ENCODE measurements at places on chromosomes 7 and 10.

- DNase-seq: no peak
- no peak overlapping the region for H3K27ac ChIP-seq
- peaks cover 40% of the 10 kb centered on the region for H3K36me3 ChIP-seq
- no peaks in the 10 kb centered on the region for H3K27me3 ChIP-seq
- H3K4me1 ChIP-seq: peaks cover 3% of the 10 kb centered on the region
Measured at GRCh38 chr7:130024390-130024789, 26.8 kb downstream of the ZC3HC1 start.

GRCh38 chr10:48236199-48236621 is 38.3 kb downstream of the FRMPD2 start:
- peaks cover 2% of the 10 kb centered on the region for H3K4me1 ChIP-seq
- no peaks in the 10 kb centered on the region for H3K36me3 ChIP-seq
- H3K4me3 ChIP-seq: no peak overlapping the region
- peaks cover 3% of the 10 kb centered on the region for H3K27me3 ChIP-seq

- peaks cover 13% of the 10 kb centered on the region for H3K4me1 ChIP-seq
- DNase-seq: no peak
- no peaks in the 10 kb centered on the region for H3K36me3 ChIP-seq
- H3K27ac ChIP-seq: no peak overlapping the region
- no peak overlapping the region for H3K4me3 ChIP-seq
- no peaks in the 10 kb centered on the region for H3K27me3 ChIP-seq
Measured at GRCh38 chr10:78543749-78544362, 510.2 kb downstream of the RPS24 start.

DNA sequence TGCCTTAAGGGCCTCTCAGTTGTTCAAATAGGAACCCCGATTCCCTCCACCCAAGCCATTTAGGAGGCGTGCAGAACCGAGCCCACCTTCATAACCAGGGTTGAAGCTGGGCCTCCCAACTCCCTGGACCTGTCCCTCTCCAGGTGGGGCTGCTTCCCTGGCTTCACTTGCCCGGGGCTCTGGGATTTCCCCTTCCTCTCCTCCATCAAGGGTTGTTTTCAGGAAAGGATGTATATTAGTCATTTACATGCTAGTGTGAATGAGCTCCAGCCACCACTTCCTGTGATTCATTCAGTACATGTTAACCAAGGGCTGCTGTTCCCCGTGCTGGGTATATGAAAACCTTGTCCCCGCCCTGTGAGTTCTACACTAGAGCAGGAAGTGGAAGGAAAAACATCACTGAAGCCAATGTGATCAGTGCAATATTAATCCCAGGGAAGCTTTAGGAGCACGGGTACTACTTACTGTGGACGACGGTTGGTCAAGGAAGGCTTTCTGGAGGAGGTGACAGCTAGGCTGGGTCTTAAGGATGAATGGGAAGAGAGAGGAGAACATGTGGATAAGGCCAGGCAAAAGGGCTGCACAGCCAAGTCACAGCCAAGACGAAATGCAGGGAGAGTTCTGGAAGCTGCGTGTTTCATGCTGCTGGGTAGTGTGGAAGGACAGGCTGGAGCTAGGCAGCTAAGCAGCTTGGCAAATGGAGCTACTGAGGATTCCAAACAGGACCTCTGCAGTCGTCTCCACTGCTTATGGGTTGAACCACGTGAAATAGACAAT is 150.1 kb upstream of the SHH start:
- peaks cover 30% of the 10 kb centered on the region for H3K4me1 ChIP-seq
- H3K36me3 ChIP-seq: no peaks in the 10 kb centered on the region

DNA sequence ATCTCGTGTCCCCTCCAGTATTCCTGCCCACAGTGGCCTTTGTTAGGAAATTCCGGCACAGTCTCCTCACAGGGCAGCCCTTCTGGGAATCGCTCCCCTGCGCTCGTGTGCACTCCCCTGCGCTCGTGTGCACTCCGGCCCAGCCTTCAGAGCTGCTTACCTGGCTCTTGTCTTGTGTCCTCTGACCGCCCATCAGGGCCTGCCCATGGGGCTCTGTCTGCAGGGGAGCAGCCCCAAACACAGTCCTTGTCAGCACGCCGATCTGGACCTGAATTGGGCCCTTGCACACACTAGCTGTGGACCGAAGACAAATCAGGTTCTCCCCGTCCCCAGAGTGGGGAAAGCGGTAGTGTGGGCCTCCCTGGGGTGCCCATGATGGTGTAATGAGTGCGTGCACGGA is 179.4 kb downstream of the CUX1 start:
- no peak for DNase-seq
- no peak overlapping the region for H3K4me3 ChIP-seq
- no peaks in the 10 kb centered on the region for H3K4me1 ChIP-seq
- H3K27me3 ChIP-seq: no peaks in the 10 kb centered on the region
- no peaks in the 10 kb centered on the region for H3K36me3 ChIP-seq

DNA sequence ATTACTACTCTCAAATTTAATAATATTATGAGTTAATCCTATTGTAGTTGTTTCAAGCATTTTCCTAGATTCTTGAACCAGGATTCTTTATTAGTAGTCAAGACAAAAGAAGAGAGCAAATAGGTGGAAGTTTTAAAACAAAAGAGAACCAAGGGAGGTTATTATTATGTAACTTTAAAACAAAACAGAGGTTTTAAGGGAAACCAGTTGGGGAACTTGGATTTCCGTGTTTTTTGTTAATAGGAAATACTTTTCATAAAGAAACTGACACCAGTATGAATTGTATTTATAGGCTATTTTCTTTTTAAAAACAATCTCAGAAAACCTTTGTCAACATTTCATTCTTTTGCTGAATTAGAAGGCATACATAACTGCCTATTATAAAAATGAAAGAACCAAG is 183.9 kb downstream of the WNT2 start:
- peaks cover 17% of the 10 kb centered on the region for H3K4me1 ChIP-seq
- H3K36me3 ChIP-seq: no peaks in the 10 kb centered on the region
- DNase-seq: no peak
- no peak overlapping the region for H3K4me3 ChIP-seq
- no peak overlapping the region for H3K27ac ChIP-seq
- H3K27me3 ChIP-seq: no peaks in the 10 kb centered on the region

DNA sequence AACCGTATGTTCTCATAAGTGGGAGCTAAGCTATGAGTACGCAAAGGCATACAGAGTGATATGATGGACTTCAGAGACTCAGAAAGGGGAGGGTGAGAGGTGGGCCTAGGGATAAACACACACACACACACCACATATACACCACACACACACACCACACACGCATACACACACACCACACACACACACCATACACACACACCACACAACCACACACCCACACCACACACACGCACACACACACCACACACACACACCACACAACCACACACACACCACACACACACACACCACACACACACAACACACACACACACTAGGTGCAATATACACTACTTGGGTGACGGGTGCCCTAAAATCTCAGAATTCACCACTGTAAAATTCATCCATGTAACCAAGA is 113.6 kb upstream of the ADAM12 start:
- H3K4me3 ChIP-seq: no peak overlapping the region
- H3K36me3 ChIP-seq: no peaks in the 10 kb centered on the region
- no peaks in the 10 kb centered on the region for H3K4me1 ChIP-seq

DNA sequence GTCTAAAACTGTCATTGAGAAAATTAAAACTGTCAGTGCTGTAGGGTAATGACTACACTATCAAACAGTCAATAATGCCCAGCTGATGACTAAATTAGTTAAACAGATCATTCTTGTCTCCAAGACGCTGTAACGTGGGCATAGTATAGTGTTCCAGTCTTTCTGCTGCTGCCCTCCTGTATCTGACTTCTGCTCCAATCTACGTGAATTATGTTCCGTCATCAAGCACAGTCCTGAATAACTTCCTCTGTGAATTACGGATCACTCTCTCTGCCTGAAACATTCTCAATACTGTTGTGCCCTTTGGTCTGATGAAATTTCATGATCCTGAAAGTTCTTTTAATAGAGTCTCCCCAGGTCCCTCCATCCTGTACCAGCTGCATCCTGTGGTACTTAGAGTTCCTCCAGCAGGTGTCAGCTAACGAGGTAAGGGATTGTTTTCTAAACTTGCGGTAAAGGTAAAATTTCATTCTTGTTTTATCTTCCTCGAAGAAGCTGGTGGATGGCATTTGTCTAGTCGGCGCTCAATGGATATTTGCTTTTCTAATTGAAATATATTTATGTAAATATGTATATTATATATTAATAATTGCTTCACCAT is 393.5 kb upstream of the ADARB2 start:
- no peaks in the 10 kb centered on the region for H3K27me3 ChIP-seq
- H3K36me3 ChIP-seq: no peaks in the 10 kb centered on the region
- no peak overlapping the region for H3K27ac ChIP-seq
- DNase-seq: no peak
- H3K4me3 ChIP-seq: no peak overlapping the region

DNA sequence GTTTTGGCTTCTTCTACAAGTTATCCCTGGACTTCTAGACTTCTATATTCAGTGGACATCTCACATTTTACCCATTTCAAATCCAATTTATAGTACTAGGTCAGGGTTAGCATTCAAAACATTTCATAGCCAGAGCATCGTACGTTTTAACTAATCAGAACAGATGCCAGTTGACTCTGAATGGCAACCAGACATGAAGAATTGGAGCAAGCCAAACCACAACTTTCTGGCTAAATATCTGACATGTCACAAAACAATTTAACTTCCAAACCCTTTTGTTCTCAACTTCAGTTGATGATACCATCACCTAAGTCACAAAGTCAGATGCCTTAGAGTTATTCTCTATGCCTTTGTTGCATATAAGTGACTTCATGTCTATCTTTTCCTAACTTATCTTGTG is 1105.7 kb downstream of the XPNPEP1 start:
- H3K4me1 ChIP-seq: no peaks in the 10 kb centered on the region
- no peak for DNase-seq
- no peak overlapping the region for H3K4me3 ChIP-seq
- no peaks in the 10 kb centered on the region for H3K36me3 ChIP-seq

- no peaks in the 10 kb centered on the region for H3K36me3 ChIP-seq
- H3K27me3 ChIP-seq: no peaks in the 10 kb centered on the region
- no peak overlapping the region for H3K27ac ChIP-seq
Measured at GRCh38 chr7:105885387-105886111, 9.2 kb upstream of the ATXN7L1 start.

DNA sequence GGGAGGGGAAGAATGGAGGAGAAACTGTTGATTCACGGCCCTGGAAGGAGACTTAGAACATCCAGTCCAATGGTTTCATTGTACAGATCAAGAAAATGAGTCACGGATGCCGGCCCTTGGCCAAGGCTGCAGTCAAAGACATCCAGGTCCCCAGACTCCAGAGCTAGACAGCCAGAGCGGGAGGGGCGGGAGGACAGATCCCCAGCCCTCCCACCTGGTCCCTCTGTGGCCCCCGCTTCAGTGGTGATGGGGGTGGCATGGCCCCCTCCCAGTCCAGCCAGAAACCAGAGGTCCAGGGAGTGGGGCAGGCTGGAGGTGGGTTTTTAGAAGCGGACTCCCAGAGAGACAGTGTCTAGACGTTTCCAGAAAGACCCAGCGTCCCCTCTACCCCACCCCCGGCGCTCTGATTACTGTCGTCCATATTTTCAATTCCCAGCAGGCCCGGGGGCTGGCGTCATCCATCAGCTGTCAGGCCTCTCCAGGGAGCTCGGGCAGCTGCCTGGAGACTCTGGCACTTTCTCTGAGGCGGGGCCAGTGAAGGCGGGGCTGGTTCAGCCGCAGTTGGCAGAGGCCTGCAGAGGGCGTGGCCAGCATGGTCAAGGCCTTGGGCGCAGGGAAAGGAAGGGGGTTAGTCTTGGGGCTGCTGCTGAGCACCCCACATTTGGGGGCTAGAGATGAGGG is 8.0 kb upstream of the HSPB1 start:
- no peak overlapping the region for H3K4me3 ChIP-seq
- peaks cover 4% of the 10 kb centered on the region for H3K27me3 ChIP-seq
- DNase-seq: no peak
- no peak overlapping the region for H3K27ac ChIP-seq
- H3K4me1 ChIP-seq: peaks cover 11% of the 10 kb centered on the region
- no peaks in the 10 kb centered on the region for H3K36me3 ChIP-seq

- H3K36me3 ChIP-seq: no peaks in the 10 kb centered on the region
- DNase-seq: no peak
- no peak overlapping the region for H3K4me3 ChIP-seq
- no peaks in the 10 kb centered on the region for H3K27me3 ChIP-seq
- no peak overlapping the region for H3K27ac ChIP-seq
Measured at GRCh38 chr10:124535731-124536495, 74.3 kb downstream of the LHPP start.

DNA sequence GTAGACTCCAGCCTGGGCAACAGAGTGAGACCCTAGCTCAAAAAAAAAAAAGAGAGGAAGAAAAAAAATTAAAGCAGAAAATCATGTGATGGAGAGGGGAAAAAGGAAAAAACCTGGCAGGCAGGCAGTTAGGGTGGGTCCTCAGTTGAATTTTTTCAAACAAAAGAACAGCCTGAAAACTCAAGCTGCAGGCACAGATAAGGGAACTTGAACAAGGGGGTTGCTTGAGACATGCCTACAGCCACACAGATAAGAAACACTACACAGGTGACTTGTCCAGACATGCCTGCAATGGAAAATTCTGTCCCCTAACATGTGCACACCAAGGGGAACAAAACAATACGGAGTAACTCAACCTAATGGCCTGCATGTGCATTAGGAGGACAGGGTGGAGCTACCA is 19.2 kb downstream of the VIM start:
- no peak for DNase-seq
- H3K36me3 ChIP-seq: peaks cover 3% of the 10 kb centered on the region
- no peak overlapping the region for H3K27ac ChIP-seq
- H3K4me1 ChIP-seq: no peaks in the 10 kb centered on the region
- no peak overlapping the region for H3K4me3 ChIP-seq

- no peak overlapping the region for H3K4me3 ChIP-seq
- H3K27me3 ChIP-seq: no peaks in the 10 kb centered on the region
- peaks cover 20% of the 10 kb centered on the region for H3K36me3 ChIP-seq
- H3K4me1 ChIP-seq: peaks cover 53% of the 10 kb centered on the region
Measured at GRCh38 chr7:130423501-130424037, 17.2 kb downstream of the CEP41 start.

- H3K36me3 ChIP-seq: no peaks in the 10 kb centered on the region
- no peak overlapping the region for H3K27ac ChIP-seq
- peaks cover 15% of the 10 kb centered on the region for H3K27me3 ChIP-seq
- H3K4me1 ChIP-seq: no peaks in the 10 kb centered on the region
- H3K4me3 ChIP-seq: no peak overlapping the region
- no peak for DNase-seq
Measured at GRCh38 chr7:121097577-121097976, 109.1 kb downstream of the CPED1 start.

- no peaks in the 10 kb centered on the region for H3K36me3 ChIP-seq
- H3K27ac ChIP-seq: peak overlapping the region; percentile 71
Measured at GRCh38 chr10:30736685-30737232, 107.2 kb upstream of the LYZL2 start.

DNA sequence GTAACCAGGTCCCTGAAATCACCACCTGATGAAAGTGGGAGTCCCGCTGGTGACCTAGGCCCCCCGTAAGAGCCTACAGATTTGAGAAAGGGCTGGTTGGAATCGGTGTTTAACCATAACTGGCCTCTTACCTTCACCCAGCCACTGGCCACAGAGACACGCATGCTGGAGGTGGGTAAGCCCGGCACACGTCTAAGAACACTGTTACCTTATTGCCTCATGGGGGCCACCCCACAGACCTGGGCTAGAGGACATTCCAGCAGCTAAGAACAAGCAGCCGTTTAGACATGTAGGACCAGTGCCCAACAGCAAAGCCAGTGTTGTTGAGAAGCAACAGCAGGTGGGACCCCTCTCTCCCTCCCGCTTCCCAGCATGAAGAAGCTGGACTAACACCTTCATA is 2.5 kb upstream of the GDF2 start:
- H3K4me3 ChIP-seq: no peak overlapping the region
- H3K27me3 ChIP-seq: no peaks in the 10 kb centered on the region
- no peaks in the 10 kb centered on the region for H3K4me1 ChIP-seq
- H3K27ac ChIP-seq: no peak overlapping the region

GRCh38 chr7:43164757-43165156 is 52.3 kb downstream of the HECW1 start:
- no peaks in the 10 kb centered on the region for H3K4me1 ChIP-seq
- peaks cover 4% of the 10 kb centered on the region for H3K27me3 ChIP-seq
- H3K4me3 ChIP-seq: no peak overlapping the region
